ENCODE measurements at places on chromosomes 4 and X.

- DNase-seq, result no peak
Measured at GRCh38 chr4:74366367-74366911, 1.5 kb downstream of the EREG start.

DNA sequence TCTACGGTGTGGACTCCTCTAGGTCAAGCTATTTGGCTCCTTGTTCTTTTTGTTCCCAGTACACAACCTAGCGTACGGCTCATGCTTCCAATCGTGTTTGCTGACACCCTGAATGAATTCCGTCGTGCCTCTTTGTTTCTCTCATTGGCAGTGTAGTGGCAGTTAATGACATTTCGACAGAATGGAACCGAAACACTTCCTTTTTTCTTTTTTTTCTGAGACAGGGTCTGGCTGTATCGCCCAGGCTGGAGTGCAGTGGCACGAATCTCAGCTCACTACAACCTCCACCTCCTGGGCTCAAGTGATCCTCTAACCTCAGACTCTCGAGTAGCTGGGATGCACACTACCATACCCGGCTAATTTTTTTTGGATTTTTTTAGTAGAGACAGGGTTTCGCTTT lies 113.3 kb upstream of the ATP6AP2 start:
- DNase-seq, result no peak

GRCh38 chr4:152245680-152246079 lies 290.2 kb downstream of the FBXW7 start:
- DNase-seq, result no peak

DNA sequence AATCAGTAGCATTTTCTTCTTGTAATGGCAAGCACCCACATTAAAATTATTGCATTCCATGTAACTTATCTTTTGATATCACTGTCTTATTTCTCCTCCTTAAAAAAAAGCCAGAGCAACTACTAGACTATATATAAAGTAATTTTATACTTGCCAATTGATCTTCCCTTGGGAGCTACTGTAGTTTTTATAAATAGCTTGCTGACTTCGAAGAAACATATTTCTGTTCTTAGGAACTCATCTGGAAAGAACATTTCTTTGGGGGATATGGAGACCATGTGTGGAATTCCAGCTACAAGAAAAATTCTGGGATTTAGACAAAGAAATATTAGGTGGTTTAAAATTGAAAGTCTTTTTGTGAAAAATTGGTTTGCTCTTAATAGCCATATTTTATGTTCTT lies 94.9 kb downstream of the BMPR1B start:
- DNase-seq, result no peak

DNA sequence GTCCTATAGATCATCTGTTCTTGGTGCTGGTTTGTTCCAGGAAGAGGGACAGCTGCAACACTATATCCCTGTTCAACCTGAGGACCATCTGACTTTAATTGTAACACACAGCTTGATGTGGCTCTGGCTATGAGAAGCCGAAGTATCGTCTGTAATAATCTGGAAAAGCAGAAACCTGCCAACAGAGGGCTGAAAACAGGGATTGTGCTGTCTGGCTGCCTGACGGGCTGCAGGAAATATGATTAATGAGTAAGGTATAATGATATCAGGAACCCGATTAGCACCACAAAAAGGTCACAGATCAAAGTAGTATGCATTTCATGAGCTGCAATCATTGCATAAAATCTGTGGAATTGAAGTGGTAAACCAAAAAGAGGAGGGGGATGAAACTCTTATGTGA lies 170.4 kb upstream of the MAB21L2 start:
- no peak for DNase-seq

- DNase-seq, result peak; percentile 20
Measured at GRCh38 chr4:160406263-160406825, 1303.5 kb downstream of the RAPGEF2 start.

DNA sequence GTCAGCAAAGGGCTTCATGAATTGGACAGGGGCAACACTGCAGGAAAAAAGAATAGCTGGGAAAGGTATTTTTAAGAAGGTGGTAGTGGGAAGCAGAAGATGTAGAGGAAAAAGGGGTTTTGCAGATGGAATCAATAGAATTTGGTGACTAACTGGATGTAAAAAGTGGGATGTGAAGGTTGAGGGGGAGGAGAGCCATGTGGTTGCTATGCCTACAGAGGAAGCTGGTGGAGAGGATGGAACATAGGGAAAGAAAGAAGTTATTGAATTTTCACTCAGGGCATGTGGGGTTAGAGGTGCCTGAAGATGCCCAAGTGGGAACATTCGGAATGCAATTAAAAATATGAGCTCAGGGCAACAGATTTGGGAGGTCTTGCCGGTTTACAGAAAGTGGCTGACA lies 33.0 kb downstream of the REELD1 start:
- DNase-seq, result no peak

- no peak for DNase-seq
Measured at GRCh38 chrX:49101629-49101984, 21.9 kb upstream of the WDR45 start.

DNA sequence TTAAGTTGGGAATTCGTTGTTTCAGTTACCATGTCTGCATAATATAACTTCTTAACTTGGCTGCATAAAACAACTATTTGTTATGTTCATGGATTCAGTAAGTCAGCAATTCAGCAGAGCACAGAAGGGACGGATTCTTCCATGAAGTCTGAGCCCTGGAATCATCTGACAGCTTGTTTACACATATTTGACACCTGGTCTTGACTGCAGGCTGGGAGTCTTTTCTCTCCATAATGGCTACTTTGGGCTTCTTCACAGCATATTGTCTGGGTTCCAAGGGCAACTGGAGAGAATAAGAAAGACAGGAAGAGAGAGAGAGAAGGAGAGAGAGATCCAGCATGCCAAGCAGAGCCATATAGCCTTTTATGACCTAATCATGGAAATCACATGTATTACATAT lies 23.1 kb downstream of the CENPC start:
- no peak for DNase-seq

- no peak for DNase-seq
Measured at GRCh38 chr4:147981305-147981704, 249.4 kb downstream of the ARHGAP10 start.

- no peak for DNase-seq
Measured at GRCh38 chrX:22662776-22663175, 337.0 kb upstream of the DDX53 start.

GRCh38 chrX:135923353-135923752 lies 29.8 kb downstream of the SAGE1 start:
- no peak for DNase-seq

- DNase-seq, result peak; percentile 14
Measured at GRCh38 chrX:39652336-39652735, 445.4 kb downstream of the BCOR start.

GRCh38 chr4:174600391-174600790 lies 78.1 kb upstream of the HPGD start:
- DNase-seq, result no peak

DNA sequence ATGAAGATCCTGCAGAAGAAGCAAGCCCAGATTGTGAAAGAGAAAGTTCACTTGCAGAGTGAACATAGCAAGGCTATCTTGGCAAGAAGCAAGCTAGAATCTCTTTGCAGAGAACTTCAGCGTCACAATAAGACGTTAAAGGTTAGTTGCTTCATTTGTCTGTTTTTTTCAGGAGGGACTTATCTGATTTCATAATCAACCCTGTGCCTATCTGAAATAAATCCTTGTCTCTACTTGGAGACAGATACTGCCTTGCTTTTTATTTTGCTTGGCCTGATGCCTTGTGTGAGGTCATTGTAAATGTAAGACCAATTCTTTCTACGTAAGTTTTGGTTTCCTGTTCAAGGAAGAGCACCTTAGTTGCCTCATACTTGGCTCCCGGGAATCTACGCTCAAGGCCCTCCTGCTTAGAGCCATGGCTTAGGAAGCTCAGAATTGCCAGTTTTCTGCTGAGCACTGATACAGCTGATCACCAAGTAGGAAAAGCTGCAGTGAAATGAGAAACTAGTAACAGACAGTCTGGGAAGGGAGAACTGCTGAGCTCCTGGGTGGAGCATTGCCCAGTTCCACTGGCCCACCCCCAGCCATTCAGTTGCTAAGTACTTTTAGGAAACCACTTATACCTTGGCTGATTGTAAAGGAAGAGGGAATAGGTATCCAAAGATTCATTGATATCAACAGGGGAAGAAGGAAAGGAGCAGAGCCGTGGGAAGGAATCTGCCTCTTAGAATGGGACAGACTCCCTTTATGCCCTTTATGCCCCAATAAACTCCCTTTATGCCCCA lies 41.8 kb downstream of the RBBP7 start:
- no peak for DNase-seq

GRCh38 chr4:75484190-75484589 lies 30.0 kb downstream of the RCHY1 start:
- DNase-seq, result peak; percentile 35

- DNase-seq, result no peak
Measured at GRCh38 chr4:124804041-124804440, 91.5 kb upstream of the ANKRD50 start.

DNA sequence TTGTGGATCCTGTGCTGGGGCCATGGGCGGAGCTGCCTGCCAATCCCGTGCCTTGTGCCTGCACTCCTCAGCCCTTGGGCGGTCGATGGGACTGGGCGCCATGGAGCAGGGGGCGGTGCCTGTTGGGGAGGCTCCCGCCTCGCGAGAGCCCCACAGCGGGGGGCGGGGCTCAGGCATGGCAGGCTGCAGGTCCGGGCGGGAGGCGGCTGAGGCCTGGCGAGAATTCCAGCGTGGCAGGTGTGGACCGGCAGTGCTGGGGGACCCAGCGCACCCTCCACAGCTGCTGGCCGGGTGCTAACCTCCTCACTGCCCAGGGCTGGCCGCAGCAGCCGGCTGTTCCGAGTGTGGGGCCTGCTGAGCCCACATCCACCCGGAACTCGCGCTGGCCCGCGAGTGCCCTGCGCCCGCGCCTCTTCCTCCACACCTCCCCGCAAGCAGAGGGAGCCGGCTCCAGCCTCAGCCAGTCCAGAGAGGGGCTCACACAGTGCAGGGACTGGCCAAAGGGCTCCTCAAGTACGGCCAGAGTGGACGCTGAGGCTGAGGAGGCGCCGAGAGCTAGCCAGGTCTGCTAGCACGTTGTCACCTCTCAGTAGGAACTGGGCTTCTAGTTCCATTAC lies 85.9 kb downstream of the GBA3 start:
- DNase-seq, result no peak

- no peak for DNase-seq
Measured at GRCh38 chr4:186946682-186947294, 223.1 kb upstream of the FAT1 start.

DNA sequence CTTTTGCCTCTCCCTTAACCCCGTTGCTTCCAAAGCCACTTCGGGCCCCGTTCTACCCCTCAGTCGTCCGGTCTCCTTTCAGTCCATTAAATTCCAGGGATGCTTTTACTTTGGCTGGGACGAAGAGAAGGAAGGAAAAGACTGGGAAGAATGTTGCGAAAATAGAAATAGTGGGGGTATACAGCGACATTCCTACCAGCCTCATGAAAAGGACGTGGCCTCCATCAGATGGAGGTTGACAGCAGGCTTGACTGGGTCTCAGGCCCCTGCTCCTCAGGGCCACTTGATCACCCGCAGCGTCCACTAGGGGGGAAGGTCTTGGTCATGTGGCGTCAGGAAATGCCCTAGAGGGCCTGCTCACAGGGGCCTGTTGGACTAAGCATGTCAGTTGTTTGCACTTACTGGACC lies 657 bp upstream of the ANKRD50 start:
- DNase-seq, result peak; percentile 90

GRCh38 chr4:15457406-15458201 lies 12.1 kb upstream of the CC2D2A start:
- DNase-seq, result peak; percentile 84

DNA sequence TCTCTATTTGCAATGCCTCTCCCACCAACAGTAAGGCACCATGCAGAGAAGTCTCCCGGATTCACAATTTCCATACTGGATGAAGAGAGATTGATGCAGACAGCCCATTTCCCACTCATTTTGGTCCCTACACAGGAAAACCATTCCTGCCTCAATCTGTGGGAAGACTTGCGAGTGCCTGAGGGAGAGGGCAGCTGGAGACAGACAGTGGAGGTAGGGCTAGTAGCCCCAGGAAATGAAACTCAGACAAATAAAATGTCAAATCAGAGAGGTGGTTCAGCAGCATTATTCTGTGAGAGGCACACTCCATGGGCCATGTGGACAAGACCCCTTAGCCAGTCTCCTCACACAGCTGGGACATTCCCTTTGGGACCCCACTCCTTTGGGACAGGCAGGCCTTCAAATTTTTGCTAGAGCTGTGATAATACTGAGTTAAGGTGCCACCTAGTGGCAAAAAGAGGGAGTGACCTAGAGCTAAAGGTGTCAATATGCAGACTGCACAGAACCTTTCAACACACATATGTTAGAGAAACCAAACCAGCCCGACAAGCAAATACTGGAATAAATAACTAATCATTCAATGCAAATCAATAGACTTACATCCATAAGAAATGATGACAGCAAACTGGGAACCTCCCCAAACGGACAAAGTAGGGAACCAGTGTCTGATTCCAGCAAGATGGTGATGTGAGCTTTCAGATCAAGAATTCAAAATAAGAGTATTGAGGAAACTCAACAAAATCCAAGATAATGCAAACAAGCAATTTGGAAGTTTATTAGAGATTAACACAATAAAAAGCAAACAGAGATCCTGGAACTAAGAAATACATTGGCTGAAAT lies 1865.3 kb upstream of the AGA start:
- no peak for DNase-seq

DNA sequence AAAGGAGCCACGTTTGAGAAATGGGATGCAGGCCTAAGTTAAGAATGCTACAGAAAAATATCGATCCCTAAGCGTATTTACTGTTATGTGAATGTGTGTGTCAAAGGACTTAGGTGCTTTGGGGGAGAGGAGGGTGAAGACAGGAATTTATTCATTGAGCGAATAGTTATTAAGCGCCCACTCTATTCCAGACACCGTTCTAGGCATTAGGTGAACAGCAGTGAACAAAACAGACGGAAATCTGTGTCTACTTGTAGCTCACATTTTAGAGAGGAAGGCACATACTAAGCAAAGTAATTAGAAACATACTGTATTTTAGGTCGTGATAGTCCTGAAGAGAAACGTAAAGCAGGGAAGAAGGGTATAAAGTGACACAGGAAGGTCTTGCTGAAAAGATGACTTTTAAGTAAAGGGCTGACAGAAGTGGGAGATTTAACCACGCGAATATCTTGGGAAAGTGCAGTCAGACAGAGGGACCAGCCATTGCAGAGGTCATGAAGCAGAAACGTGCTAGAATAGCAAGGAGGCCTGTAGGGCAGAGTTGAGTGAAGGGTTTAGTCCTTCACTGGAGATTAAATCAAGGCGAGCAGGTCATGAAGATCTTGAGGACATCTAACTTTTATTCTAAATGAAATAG lies 541 bp downstream of the AIMP1 start:
- DNase-seq, result peak; percentile 16

DNA sequence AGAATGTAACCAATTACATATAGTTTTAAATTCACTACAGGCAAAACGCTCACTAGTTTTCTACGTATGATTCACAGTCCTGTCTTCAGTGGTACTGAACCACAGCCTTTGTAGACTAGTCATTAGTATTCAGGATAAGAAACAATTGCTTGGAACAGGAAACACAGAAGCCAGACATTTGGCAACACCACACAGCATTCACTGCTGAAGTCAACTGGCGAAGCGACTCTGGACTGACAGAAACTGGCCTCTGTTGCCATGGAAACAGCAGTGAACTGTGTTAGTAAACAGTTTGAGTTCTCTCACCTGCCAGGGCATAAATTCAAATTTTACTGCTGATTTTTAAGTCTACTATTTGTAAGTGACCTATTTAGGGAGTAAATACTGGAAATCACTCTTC lies 57.6 kb downstream of the MAPK10 start:
- peak; percentile 90 for DNase-seq

Measured in pons (tissue), 1 donor.